ENCODE measurements at places on chromosomes 7 and 10.

DNA sequence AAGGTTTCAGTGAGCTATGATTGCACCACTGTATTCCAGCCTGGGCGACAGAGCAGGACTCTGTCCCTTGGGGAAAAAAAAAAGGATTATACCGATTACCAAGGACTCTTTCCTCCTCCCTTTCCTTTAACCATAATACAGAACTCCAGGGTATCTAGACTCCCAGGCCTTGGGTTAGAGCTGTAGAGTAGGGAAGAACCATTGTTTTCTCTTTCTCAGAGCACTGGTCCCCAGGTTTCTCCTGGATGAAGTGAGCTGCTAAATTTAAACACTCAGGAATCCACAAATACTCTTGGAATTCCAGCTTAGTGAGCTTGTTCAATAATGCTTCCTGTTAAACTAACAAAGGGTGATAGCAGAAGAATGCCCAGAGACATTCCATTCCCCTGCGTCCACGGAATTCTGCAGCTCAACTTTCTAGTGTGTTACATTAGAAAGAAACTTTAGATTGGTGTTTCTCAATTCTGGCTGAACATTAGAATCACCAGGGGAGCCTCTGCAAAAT lies 14.6 kb upstream of the RPEL1 start:
- no peak for DNase-seq

DNA sequence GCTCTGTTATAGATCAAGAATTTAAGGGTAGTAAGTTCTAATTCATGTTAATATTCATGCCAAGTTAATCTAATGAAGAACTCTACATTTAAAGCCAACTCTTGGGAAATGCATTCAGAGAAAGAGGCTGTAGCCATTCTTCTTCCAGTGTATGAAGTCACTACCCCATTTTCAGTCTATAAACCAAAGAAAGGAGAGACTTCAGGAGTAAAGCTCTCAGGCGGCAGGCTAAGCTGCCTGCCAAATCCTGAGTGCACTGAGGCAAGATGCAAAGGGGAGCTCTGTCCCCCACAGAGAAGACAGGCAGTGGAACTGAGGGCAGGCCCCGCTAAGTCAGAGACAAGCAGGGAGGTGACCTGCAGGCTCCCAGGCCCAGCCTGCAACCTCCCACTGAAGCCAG lies 41.5 kb downstream of the SLIT1 start:
- no peak for DNase-seq

DNA sequence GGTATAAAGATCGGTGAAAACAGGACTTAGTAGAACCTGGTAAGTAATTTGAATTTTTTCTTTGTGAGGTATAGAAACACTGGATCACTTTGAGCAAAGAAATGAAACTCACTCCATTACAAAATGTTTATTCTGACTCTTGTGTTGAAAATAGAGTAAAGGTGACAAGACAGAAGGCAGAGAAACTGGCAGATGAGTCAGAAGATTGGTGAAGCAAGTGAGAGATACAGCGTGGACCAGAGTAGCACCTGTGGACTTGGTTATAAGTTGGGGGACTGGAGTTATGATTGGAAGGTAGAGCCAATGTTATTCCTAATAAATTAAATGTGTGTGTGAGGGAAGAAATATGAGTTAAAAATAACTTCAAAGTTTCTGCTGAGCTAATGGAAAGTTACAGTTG lies 620.9 kb downstream of the ZWINT start:
- no peak for DNase-seq

- no peak for DNase-seq
Observed at GRCh38 chr7:90877201-90877600, 281.1 kb downstream of the CDK14 start.

GRCh38 chr10:86233131-86233530 lies 133.5 kb downstream of the GRID1 start:
- no peak for DNase-seq

GRCh38 chr7:140888087-140888486 lies 36.6 kb downstream of the BRAF start:
- no peak for DNase-seq
